Endothelial cell of umbilical vein (primary cell): ENCODE measurements at places on chromosomes 2 and 18.

DNA sequence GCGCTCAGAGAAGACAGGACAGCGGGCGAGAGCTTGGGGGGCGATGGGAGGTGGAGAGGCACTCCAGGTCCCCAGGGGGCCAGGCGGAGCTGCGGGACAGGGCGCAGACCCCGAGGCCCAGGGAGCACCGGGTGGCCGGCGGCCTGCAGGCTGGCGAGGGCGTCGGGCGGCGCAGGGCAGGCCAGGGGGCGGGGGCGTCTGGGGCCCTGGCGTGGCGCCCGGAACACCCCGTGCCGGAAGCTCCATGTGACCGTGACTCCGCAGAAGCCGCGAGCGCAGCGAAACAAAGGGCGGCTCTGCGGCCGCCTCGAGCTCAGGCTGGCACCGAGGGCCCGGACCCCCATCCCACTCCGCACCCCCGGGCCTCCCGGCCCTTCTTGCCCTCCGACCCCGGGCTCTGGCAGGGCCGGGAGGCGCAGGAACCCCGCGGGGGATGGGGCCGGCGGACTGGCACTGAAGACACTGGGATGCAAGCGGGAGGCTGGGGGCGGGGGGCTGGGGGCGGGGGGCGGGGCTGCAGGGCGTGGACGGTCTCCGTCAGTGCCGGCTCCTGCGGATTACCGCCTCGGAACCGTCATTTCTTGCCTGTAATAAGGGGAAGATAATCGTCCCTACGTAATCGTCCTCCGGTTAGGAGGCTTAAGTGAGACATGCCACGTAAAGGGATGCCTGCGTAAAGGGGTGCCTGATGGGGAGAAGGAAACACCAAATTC lies 19.1 kb downstream of the SH2D6 start:
- peak; percentile 82 for DNase-seq

- no peak for DNase-seq
Measured at GRCh38 chr2:148577845-148578492, 66.6 kb upstream of the EPC2 start.

DNA sequence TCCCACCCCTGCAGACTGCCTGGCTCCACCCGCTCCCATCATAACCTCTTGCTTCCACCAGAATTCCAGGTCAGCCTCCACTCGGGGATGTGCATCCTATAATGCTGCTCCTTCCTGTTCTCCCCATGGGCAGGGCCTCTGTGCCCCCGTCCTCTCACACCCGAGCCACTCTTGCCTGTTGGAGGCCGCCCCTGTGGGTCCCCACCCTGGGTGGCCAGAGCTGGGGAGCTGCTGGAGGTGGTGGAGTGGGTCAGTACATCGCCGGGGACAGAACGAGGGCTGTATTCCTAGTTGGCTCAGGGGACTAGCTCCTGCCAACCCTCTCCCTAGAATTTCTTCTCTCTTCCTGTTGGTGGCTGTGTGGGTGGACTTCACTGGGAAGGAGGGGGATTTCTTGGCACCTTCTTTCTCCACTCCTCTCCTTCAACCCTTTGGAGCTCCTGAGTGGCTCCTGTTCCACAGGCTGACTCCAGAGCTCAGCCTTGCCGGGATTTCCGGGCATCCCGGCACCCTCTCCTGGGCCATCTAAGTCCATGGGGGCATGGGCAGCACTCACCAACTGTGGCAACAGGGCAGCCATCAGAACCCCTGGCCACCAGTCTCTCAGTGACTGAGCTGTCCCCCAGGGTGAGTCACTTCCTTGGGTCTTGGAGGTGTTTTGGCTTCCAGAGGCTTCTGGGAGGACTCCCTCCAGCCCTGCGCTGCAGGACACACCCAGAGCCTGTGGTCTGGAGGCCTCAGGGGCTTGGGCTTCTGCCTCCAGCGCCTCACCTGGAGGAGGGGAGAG lies 88.2 kb upstream of the MCFD2 start:
- DNase-seq: no peak

DNA sequence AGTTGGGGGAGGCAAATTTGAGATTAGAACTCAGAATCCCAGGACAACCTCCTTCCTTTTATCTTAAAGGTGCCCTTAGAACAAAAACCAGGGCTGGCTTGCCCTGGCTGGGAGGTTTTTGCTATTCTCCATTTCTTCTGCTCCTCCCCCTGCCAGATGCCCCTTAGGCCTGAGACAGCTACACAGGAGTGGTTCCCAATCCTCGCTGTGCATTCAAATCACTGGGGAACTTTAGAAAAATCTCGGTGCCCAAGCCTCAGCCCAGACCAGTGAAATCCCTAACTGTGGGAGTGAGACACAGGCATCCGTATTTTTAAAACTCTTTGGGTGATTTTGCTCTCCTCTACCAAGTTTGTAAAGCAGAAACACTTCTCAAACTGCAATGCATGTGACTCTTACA lies 38.8 kb downstream of the LBH start:
- DNase-seq: no peak

GRCh38 chr2:191539068-191539467 lies 138.9 kb upstream of the NABP1 start:
- peak; percentile 44 for DNase-seq

- peak; percentile 78 for DNase-seq
Measured at GRCh38 chr2:200786423-200786822, 25.3 kb upstream of the BZW1 start.

GRCh38 chr2:186480991-186481390 lies 5.1 kb upstream of the ZC3H15 start:
- no peak for DNase-seq

- peak; percentile 59 for DNase-seq
Measured at GRCh38 chr2:10328670-10329579, 26.2 kb downstream of the HPCAL1 start.

DNA sequence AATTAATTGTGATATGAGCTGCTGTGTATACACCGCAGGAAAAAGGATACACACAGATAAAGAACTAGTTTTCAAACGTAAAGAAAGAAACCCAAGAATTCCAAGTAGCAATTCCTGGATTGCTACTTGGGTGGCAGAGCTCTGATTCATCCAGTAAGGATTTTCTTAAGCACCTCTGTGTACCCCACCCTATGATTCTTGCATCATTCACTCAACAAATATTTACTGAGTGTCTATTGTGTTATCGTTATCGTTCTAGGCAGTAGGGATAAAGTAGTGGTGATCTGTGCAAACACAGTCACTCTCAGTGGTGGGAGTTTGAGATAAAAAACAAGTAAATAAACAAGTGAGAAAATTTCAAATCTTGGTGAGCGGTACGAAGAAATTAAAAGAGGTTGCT lies 4.9 kb upstream of the TMEM200C start:
- no peak for DNase-seq

DNA sequence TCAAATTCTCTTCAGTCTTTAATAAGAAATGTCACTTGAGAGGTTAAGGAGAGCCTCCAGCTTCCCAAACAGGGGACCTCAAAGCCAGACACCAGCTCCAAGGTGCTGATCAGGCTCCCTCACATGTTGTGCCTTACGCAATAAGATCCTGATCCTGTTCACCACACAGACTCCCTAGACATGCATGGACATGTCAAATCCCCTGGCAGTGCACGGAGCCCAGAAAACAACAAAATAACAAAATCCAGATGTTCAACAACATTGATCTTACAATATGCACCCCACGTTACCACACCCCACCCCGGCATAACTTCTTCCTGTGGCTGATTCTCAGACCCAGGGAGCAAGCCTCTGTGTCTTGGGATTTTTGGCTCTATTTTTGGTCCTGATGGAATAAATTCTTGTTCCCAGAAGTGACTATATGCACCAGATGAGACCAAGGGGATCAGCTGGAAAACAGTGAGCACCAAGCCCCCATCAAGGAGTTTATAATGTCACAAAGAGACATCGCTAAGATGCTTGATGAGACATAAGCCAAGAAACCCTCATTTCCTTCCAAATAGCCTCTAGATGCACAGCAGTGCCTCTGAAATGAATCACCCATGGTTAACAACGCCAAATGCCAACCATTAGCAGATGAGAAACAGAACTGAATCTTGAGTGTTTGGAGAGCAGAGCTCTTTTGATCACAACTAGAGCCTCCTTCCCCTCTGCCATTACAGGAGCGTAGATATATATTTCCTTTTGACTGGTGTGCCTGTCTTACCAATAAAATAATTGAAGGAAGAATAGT lies 198.2 kb downstream of the PRKCE start:
- DNase-seq: no peak

GRCh38 chr2:169046440-169047151 lies 15.5 kb upstream of the ABCB11 start:
- no peak for DNase-seq
